ENCODE measurements at places on chromosomes 7 and 10.

GRCh38 chr10:13709931-13710650, 123.3 kb downstream of the PRPF18 start:
- no peak for ATAC-seq

GRCh38 chr7:129778770-129779601, 167.5 kb downstream of the NRF1 start:
- ATAC-seq, result no peak

DNA sequence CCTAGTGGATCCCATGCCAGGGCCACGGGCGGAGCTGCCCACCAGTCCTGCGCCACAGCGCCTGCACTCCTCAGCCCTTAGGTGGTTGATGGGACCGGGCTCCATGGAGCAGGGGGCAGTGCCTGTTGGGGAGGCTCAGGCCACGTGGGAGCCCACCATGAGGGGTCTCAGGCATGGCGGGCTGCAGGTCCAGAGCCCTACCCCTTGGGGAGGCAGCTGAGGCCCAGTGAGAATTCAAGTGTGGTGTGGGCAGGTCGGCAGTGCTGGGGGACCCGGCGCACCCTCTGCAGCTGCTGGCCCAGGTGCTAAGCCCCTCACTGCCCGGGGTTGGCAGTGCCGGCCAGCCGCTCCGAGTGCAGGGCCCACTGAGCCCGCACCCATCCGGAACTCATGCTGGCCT, 139.8 kb upstream of the LYZL2 start:
- no peak for ATAC-seq

DNA sequence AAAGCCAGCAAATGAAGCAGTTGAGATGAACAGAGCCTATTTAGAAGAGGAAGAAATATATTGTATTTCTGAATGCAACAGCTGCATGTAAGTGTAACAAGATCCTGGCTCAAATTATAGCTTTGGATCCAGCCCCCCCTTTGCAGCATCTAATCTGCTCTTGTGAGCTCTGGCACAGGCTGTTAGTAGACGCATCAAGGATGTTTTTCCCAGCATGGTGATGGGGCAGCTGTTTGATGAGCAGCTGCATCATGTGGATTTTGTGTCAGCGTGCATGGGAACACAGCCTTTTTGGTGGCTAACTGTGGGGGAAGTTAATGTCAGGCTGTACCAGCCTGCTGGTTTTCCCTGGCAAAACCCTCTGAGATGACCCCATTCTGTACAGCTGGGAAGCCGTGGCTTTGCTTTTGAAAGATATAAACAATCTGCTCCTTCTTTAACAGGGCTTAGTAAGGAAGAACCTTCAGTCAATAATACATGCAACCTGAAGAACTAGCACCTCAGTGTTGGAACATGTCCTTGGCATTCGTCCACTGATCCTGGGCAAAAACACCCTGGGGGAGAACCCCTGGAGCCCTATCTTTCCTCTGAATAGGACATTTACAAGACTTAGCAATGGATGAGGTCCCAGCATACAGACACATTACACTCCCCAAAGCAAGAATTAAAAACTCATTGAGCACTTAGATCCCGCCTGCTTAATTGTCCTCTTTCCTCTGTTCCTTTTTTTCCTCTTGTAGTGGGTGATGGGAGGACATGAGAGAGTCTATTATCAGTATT, 70.6 kb downstream of the NPS start:
- ATAC-seq, result no peak

- no peak for ATAC-seq
Observed at GRCh38 chr7:158657189-158657746, 47.3 kb downstream of the NCAPG2 start.

DNA sequence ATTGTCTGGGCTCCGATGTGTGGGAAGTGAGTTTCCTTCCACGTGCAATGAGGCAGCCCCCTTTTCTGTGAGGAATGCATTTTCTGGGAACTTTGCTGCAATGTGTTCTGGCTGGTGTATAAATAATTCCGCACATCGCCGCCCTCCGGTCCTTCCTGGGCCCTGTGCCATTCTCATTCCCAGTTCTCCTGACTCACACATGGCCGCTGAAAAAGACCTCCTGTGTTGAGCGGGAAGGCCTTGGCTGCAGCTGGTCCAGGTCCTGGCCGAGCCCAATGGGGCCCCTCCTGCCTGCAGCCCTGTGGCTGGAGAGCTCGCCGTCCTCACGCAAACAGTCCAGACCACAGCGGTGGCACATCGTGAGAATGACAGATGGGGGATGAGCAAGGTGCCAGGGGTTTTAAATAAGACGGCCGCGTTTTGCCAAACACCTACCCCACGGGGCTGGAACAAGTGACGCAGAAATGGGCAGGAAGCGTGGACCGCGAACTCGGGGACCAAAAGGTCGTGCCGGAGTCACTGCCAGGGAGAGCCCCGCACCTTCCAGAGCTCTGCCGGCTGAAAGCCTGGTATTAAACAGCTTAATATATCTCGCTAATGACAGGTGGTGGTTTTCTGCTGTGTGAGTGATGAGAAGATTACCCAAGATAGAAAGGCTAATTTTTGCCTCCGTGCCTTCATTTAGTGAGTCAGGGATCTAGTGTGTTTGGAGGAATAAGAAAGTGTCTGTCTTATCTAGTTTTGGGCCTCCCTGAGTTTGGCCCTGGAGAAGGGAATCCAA, 37.0 kb downstream of the FAM20C start:
- ATAC-seq, result no peak

DNA sequence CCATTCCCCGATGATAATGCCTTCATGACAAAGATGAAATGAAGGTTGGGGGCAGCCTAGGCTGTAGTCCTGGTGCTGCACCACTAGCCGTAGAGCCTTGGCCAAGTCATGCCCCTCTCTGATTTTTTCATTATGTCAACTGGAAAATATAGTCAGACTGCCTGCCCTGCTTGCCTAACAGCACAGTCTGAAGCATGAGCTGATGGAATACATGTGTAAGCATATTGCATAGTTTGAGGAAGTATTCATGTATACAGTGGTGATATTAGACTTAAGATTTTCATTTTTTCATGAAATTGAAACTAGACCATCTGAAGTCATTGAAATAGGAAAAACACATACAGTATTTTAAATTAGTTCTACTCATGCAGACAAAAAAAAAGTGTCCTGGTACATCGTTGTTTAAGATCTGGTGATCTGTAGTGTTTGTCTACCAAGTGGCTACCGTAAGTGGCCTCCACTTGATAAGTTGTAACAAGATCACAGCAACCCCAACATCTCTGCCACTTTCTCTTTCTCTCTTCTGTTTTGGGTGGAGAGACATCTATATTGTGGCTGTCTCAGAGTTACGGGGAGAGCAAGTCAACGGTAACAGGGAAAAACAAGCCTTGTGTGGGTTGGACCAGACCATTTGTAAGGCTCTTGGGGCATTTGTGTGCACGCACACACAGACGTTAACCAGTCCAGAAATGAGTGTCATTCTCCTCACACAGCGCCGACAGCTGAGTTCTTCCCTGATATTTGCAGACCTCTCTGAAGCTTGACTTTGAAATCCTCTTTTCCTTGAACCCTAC, 716.6 kb upstream of the GALNT17 start:
- ATAC-seq, result no peak
